ENCODE measurements at places on chromosomes 4 and X.

- no peak for DNase-seq
Observed at GRCh38 chr4:188374871-188375270, 235.6 kb downstream of the TRIML1 start.

- no peak for DNase-seq
Observed at GRCh38 chr4:54449999-54450398, 207.8 kb upstream of the KIT start.

GRCh38 chr4:129344058-129344457 is 248.1 kb downstream of the C4orf33 start:
- no peak for DNase-seq

DNA sequence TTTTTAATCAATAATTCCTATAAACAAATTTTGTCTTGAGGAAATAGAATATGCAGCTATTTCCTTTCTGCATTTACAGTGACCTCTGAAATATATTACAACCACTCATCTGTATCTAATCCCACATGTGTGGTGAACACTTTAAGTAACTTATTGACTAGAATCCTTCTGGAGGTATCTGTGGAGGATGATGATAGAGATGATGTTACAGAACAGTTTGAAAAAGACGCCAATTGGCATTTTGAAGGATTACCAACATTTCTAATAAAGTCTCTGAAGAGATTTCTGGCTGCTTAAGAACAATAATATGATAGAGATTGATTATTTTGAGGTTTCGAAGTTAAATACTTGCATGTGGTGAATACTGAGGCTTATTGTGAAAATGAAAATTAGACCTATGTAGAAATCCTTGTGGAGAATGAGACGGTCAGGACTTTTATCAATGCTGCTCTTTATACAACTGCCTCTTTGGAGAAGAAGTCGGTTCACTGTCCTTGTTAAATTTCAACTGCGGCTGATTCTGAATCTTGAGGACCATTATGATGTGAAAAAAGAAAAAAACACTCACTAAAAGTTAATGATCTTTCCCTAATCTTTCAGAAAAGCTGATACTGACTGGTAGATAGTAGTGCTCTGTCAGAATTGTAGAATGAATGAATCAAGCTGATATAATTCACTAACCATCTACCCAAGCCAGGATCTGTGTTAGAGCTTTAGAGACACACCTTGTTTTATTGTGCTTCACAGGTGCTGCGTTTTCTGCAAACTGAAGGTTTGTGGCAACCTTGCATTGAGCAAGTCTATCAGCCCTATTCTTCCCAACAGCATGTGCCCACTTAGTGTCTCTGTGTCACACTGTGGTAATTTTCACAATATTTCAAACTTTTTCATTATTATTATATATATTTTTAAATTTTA is 204.7 kb downstream of the SPRY1 start:
- no peak for DNase-seq

DNA sequence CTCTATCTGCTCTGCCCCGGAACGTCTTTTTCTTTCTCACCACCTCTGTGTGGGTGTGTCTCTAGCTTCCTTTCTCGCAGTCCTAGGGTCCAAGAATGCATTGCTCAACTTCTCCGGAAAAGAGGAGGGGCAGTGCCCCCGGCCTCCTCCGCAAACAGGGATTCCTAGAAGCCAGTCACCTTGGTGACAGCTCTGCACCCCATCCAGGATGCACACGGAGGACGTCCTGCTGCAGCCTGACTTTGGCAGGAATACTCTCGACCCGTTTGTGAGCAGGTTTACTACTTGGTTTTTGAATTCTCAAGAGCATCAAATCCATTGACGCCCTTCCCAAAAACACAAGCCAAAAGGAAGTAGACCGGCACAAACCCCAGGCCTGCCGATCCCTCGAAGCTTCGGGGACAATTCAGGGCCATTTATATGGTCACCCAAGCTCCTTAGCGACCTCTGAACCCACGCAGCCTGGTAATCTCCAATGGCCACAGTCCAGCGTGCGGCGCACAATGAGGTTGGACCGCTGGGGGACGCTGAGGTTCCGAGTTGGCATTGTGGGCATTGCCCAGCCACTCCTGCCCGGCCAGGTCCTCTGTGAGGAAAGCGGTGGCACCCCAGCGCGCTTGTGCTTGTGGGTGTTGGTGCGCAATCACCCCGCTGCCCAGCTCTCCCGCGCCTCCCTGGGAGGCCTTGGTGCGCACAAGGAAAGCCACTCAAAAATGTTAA is 9.8 kb downstream of the NKX3-2 start:
- DNase-seq: no peak

- DNase-seq: no peak
Observed at GRCh38 chr4:8645753-8646124, 53.2 kb downstream of the CPZ start.

GRCh38 chr4:128550060-128550459 is 259.4 kb upstream of the JADE1 start:
- no peak for DNase-seq
